Right renal pelvis (tissue), 4 donors: ENCODE measurements at places on chromosomes 4 and X. TPM values are rescaled to one million over a fixed set of nuclear protein-coding genes. Genes with fewer than 3 reads are reported as not detected.

DNA sequence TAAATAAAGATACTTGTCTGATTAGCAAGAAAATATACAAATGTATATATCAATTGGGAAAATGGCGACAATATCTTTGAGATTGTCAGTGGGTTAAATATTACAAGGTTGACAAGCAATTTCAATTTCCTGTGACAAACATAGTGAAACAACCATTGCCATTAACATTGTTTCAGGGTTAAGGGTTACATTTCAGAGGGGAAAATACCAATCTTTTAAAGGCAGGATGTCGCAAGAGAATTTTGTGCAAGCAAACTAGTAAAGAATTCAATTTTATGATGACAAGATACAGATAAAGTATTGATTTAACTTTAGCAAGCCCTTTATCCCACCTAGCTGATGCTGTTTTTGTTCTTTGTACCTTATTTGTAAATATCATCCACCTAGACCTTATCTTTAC, 305.8 kb upstream of the GRIA3 start:
- DNase-seq, result no peak

GRCh38 chrX:149903889-149904748, 23.1 kb downstream of the MAGEA8 start:
- no peak for DNase-seq

The ALB gene
- 61.1 TPM for polyA plus RNA-seq

The GYPA gene
- polyA plus RNA-seq, result 2.7 TPM

The SULT1E1 gene
- polyA plus RNA-seq, result 659 TPM

- DNase-seq, result no peak
Measured at GRCh38 chr4:41227902-41228301, 13.6 kb upstream of the APBB2 start.

The PABPC4L gene
- polyA plus RNA-seq, result 14.6 TPM

DNA sequence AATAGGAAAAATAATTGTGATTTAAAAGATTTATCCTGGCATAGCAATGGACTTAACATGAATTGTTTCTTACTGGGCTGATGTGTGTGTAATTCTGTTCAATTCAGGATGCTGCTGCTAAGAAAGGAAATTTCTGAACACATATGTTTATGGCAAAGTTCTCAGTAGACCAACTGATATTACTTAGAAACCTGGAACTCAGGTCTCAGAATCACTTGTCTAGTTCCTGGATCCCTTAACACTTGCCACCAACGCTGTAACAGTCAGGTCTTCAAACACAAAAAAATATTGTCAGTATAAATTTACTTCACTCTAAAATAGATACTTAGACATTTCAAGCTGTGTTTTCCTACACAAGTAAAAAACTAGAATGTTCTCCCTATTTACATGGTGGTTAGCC, 5.5 kb downstream of the CASP3 start:
- no peak for DNase-seq

The DNAAF6 gene
- polyA plus RNA-seq, result 0.21 TPM

GRCh38 chrX:2484256-2484655, 16.5 kb downstream of the DHRSX start:
- DNase-seq, result no peak

DNA sequence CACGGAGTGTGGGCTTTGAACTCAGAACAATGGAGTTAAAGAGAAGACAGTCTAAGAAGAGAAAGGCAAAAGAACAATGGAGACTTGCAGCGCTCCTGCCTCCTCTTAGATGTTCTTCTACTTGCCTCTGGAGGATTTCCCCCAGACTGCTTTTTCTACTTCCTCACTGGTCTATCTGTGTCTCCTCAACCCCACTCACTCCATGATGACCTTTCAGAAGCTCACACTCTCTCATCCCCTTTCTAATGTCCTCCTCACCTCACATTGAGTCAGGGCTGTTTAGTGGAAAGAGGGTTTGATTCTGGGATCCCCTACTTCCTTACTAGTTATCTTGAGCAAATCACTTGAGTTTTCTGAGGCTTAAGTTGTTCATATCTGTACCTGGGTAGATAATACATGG, 12.2 kb upstream of the HERC6 start:
- DNase-seq, result no peak

GRCh38 chr4:48483006-48483776, at the start of gene SLC10A4:
Gene SLC10A4, plus strand, starts transcription at chr4:48483343. Its CDS starts 219 bp downstream, at chr4:48483562.
- DNase-seq, result no peak

DNA sequence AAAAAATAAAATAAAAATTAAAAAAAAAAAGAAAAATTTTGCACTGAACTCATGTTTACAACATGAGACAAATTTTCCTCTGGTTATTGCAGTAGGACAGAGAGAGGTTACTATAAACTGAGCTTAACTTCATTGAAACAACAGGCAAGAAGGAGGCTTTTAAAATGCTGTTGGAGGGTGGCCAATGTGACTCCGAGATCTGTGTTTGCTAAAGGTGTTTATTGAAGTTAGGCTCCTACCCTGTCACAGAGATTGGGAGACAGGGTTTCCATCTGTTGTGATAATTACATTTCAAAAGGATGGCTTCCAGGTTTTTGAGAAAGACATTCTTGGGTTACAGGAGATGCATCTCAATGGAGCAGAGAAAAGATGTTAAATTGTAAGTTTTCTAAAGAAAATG, 370.5 kb upstream of the HS3ST1 start:
- no peak for DNase-seq

DNA sequence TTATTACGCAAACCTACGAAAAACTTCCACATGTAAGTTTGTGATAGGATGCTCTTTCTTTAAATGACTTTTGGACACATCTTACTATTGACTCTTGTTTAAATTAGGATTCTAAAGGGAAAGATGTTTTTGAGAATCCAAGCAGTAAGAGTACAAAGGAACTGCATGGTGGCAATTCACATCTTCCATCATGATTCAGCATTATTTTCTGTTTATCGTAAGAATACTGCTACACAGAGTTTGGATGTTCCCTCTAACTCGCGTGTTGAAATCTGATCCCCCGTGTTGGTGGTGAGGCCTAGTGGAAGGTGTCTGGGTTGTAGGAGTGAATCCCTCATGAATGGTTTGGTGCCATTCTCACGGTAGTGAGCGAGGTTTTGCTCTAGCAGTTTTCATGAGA, 371.8 kb upstream of the FTHL17 start:
- DNase-seq, result no peak

- DNase-seq, result no peak
Measured at GRCh38 chrX:115284877-115285276, 4.6 kb upstream of the LUZP4 start.
